ENCODE measurements at places on chromosomes 13 and 19.

GRCh38 chr13:48318377-48318811 lies 14.8 kb downstream of the RB1 start:
- DNase-seq: no peak

- DNase-seq: no peak
Measured at GRCh38 chr13:53123536-53123935, 94.9 kb downstream of the OLFM4 start.

- DNase-seq: no peak
Measured at GRCh38 chr19:3225677-3226093, 1.2 kb downstream of the CELF5 start.

DNA sequence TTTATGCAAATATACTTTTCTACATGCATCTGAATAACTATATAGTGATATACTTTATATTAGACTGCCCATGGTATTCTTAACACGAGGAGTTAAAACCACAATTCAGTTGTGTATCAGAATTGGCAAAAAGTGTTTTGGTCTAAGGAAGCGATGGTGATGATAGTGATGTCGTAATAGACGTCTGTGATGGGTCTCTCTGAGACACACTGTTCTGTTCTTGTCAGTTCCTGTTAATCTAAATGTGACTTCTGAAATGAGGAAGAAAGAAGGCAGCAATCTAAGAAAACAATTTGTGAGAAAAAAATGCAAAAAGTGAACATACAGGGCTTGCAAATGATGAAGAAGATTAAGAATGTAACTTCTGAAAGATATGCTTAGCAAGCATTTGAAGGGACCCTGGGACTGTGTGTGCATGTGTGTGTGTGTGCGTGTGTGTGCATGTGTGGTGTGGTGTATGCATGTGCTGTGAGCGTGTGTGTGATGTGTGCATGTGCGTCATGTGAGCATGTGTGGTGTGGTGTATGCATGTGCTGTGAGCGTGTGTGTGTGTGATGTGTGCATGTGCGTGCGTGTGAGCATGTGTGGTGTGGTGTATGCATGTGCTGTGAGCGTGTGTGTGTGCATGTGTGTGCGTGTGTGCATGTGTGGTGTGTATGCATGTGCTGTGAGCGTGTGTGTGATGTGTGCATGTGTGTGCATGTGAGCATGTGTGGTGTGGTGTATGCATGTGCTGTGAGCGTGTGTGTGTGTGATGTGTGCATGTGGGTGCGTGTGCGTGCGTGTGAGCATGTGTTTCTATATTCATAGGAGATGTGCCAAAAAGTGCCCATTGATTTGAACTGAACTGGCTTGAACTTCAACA lies 131.8 kb downstream of the IRS2 start:
- no peak for DNase-seq

Data from mesenteric fat pad (tissue), 1 donor.